ENCODE measurements at places on chromosomes 7 and 10.

DNA sequence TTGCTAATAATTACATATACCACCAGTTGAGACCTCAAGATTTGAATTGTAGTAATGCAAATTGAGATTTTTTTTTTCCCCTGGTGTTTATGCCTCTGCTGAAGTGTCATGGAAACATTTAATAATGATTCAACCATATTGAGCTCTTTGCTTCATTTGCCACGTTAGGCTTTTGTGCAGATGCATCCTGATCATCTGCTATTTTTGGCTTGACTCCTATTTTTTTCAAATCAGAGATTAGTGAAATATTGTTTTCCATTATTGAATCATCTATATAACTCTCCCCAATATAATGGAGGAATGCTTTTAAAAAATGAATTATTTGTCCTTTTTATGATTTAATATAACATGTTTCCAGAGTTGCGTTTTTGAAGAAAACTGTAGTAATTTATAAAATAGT lies 115.1 kb downstream of the SRI start:
- no peak for DNase-seq

DNA sequence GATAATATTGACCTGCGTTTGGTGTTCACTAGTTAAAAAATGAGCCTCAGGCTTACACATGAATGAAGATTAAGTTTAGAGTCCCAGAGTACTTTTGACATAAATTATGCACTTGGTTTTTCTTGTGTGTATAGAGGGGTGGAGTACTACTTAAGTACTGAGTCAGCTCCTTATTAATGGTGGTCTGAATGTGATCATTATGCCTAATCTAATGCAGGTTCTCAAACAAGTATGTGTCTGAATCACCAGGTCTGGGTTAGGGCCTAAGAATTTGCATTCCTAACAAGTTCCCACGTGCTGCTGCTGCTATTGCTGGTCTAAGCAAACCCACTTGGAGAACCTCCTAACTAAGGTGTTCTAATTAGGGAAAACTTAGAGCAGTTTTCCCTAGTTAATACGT lies 30.7 kb upstream of the STOX1 start:
- DNase-seq, result no peak

GRCh38 chr10:72503241-72503640 lies 122.6 kb downstream of the MICU1 start:
- DNase-seq, result no peak

DNA sequence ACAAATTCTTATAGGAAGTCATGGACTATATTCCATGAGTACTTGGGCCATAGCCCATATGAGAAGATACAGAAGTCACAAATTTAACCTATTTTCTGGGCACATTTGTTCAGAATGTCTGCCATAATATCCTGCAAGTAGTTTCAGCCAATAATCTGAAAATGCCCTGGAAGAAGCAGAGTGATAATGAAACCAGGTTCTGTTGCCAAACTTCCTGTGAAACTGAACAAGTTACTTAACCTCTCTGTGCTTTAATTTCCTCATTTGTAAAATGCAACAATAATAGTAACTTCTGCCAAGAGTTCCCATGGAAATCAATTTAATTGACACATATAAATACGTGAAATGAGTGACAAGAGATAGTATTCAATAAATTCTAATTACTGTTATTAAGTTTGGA lies 88.8 kb downstream of the SEMA3C start:
- DNase-seq, result no peak

- peak; percentile 26 for DNase-seq
These were observed 350.6 kb downstream of the TFEC start for GRCh38 chr7:115679976-115680375.

DNA sequence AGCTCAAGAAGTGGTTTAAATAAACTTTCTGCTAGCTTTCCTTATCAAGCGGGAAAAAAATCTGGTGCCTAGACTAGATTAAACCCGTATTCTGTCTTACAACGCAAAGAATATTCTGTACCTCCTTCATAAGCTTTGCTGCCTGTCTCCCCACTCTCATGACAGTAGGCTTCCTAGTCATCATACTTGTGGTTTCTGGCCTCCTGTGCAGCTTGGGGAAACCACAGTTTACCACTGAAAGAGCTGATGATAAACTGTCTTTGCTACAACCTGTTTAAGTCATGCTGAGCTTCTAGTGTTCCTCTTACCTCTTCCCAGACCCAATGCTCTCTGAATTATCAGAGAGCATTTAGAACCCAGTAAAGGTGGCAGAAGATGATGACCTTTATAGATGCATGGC lies 55.0 kb downstream of the PODXL start:
- peak; percentile 14 for DNase-seq

DNA sequence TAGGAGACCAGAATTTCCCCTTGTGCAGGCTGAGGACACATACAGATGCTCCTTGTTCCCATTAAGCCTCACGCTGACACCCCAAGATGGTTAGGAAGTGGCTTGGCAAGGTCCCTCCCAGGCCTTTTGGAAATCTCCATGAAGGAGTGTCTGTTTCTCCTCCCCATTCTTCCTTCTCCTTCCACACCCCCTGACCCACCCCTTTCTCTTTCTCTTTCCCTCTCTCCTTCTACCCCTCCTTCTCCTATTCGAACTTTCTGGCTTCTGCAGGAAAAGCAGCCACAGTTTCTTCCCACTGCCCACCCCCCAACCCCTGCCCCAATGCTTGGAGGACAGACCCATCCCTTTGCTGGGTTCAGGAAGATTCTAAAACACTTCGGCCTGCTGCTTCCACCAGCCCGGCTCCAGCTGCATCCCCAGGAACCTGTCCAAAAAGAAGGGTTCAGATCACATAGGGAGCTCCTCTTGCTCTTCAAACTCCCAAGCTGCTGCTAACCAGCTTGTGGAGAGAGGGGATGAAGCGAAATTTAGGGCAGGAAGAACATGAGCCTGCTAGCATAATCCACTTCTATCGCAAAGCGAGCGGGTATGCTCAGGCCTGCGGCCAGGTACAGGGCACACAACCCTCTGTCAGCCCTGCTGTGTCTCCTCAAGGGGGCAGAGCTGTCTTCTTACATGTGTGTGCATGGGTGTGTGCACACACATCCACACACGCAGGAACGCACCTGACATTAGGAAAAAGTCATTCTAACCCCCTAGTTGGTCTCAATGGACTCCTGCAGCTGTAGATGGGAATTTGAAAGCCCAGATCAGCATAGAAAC lies 80.4 kb downstream of the PPP1R3C start:
- no peak for DNase-seq

DNA sequence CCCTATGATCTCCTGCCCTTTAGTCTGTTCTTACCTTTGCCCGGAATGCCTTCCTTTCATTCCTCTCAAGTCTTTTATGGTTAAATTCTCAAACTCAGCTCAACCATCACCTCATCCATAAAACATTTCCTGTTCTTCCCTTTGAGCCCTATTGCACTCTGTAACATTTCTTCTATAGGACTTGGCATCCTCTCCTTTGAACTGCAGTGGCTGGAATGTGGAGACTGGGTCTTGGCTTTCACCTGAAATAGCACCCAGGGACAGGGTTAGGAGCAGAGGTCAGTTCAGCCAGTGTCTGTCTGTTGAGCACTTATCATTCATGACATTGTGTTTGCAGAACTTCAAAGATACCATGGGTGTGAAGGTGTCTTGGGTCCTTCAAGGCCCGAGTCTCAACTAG lies 7.2 kb downstream of the NFE2L3 start:
- DNase-seq, result peak; percentile 57

- DNase-seq, result no peak
These were observed 80.9 kb downstream of the FAM171A1 start for GRCh38 chr10:15290150-15290549.

DNA sequence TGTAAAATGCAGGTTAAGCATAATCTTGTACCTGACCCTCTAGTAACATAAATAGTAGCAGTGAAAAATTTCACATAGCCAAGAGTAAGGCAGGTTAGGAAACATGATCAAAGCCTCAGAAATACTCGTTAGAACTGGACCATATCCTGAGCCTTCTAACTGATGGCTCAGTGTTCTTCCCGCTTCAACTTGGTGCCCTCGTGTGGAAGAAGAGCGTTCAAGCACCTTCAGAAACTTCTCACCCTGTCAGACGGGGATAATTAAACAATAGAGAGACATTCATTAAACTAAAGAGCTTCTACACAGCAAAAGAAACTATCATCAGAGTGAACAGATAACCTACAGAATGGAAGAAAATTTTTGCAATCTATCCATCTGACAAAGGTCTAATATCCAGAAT lies 124.5 kb downstream of the MYOF start:
- DNase-seq, result peak; percentile 48

DNA sequence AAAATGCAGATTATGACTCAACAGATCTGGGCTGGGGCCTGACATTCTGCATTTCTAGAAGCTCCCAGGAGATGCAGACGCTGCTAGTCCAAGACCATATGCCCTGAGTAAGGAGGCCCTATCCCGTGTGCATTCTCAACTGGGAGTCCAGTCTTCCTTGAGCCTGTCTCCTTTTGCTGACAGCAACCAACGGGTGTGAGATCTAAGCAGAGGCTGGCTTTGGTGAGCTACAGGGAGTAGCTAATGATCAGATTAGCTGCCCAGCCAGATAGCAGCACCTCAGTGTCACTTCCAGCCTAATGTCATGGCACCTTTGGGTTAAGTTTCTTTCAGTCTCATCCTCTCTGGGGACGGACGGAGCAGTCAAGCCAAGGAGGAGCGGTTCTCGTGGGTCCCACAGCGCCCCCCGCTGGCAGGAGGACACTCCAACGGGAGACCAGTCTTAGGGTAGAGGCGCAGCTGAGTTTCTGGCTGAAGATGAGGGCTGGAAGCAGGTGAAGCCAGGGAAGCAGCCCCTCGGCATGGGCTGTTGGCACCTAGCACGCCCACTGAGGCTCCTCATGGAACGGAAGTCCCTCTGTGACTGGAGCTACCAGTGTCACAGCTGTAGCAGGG lies 154.0 kb downstream of the CCDC3 start:
- no peak for DNase-seq

GRCh38 chr7:104255194-104255593 lies 47.4 kb upstream of the ORC5 start:
- no peak for DNase-seq

GRCh38 chr7:24793982-24794648 lies 36.9 kb upstream of the GSDME start:
- no peak for DNase-seq

DNA sequence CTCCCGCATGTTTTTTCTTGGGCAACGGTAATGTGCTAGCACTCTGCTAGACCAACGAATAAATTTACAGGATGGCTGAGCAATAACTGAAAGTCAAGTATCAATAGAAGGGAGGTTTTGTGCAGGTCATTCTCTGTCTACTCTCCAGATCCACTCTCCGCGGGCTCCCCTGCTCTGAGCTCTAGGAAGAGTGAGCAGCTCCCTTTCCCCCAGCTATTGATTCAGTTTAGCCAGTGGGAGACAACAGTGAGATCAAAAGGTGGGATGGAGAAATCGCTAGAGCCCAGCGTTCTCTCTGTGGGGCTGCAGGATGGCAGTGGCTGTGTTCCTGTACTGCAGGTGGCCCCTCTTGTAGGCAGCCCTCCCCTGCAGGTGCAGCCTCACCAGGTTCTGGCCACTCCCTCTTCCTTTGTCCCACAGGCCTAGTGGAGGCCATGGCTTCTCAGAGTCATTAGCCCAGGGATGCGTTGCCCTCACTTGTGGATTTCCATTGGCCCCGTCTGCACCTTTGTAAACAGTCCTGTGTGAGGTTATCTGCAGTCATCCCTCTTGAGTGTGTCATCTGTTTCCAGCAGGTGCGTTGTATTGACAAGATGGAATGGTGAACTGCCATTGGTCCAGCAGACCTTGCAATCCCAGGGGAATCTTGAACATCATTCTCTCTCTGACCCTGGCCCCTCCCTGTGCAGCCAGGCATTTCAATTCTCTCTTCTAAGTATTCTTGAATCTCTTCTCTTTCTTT lies 11.1 kb downstream of the MSRB2 start:
- DNase-seq, result no peak

DNA sequence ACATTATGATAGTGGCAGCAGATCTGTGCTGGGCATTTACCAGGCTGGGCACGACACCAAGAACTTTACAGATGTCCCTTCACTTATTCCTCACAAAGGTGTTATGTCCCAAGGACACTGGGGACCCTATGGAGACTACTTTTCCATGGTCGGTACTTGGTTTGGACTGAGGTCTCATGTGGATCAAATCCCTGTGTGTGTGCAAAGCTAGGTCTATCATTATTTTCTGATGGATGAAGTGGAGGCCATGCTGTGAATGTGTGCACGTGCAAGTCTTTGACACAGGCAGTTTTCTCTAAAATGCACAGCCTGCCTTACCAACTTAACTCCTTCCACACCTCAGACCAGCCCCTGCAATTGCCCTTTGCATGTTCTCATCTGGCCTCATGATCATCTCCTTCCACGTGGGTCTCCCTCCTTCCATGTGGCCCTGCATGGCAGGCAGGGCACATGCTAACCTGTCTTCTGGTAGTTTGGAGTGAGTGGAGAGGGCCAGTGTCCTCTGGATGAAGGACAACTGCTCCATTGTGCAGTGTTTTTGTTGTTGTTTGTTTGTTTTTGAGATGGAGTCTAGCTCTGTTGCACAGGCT lies 16.0 kb upstream of the ZNF273 start:
- DNase-seq, result no peak

GRCh38 chr7:74026903-74027682 lies 880 bp upstream of the ELN start:
- DNase-seq, result peak; percentile 52

- no peak for DNase-seq
These were observed 81.0 kb downstream of the PKD1L1 start for GRCh38 chr7:47867286-47867685.

GRCh38 chr7:142603870-142604448 lies 145.3 kb upstream of the PRSS1 start:
- DNase-seq, result peak; percentile 79

All from hematopoietic multipotent progenitor cell treated with erythropoietin and hydrocortisone succinate and interleukin-3 and kit ligand, for 8 days (in vitro differentiated cells).